ENCODE measurements at places on chromosomes 4 and X.

DNA sequence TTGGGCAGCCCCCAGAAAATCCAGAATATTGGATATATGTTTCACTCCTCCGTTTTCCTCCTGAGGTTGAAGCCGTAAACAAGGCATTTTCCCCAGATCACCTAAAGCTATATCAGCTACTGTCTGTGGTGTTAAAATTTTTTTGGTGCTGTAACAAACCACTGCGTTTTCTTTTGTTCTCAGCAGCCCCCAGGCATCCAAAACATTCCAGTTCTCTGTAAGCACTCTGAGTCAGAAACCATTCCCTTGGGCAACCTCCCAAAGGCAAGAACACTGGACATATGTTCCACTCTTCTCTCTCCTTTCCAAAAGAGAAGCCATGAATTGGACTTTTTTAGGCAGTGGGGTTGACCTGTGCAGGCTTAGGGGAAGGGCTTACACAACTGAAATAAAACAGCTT, 310.9 kb downstream of the MID1IP1 start:
- H3K4me1 ChIP-seq: no peaks in the 10 kb centered on the region
- no peaks in the 10 kb centered on the region for H3K36me3 ChIP-seq
- H3K27ac ChIP-seq: no peak overlapping the region
- H3K4me3 ChIP-seq: no peak overlapping the region

DNA sequence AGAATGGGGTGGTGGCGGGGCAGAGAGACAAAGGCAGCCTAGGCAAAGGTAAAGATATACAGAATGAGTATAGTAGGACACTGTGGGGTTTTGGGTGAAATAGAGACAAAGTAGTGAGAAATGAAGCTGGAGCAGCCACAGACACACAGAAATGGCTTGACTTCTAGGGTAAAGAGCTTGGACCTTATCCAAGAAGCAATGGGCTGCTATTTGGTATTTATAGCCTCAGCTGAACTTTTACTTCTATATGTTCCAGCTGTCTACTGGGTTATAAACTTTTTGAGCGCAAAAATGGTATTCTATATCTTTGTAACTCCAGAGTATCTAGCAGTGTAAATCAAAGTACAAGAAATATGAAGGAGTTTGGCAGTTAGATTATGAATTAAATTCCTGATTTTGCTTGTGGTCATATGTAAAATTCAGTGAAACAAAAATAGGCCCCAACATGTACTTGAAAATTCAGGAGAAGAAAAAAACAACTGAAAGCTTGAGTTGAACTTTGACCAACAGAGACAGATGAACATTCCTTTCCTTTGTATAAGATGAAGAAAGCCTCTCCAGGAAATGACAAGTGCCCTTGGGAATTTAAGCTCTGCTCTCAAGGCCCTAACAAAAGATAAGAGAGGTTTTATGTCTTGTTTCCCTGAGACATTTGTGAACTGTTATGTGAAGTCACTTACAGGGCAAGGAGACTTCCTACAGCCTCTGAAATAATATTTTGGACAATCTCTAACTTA, 354.1 kb downstream of the CHIC1 start:
- no peaks in the 10 kb centered on the region for H3K27me3 ChIP-seq
- no peak overlapping the region for H3K4me3 ChIP-seq
- DNase-seq: no peak
- H3K36me3 ChIP-seq: no peaks in the 10 kb centered on the region
- H3K4me1 ChIP-seq: no peaks in the 10 kb centered on the region

DNA sequence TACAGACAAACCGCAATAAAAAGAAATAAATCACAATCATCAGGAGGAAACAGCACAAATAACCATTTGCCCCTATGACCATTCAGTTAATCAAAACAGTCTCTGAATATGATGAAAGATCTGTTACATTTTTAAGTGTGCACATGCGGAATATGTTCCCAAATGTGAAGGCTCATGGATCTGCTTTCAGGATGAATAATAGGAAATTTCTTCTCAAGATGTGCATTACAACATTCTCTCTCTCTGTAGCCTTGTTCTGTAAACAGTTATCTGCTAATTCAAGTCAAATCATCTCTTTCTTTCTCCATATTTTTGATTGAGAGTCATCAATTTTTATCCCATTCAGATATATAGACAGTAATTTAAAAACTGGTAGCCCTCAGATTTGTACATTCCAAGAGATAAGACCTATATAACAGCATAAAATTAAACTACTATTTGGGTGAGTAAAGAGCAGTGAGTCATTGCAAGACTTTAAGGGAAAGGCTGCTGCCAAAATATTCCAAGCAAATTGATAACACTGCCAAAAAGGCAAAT, 433.9 kb upstream of the ATOH1 start:
- H3K4me1 ChIP-seq: no peaks in the 10 kb centered on the region
- no peaks in the 10 kb centered on the region for H3K27me3 ChIP-seq

GRCh38 chrX:52576946-52577345, 60.1 kb upstream of the XAGE1B start:
- H3K4me3 ChIP-seq: no peak overlapping the region
- H3K27me3 ChIP-seq: peaks cover 13% of the 10 kb centered on the region
- peaks cover 4% of the 10 kb centered on the region for H3K4me1 ChIP-seq
- no peak overlapping the region for H3K27ac ChIP-seq
- DNase-seq: no peak

- H3K27me3 ChIP-seq: peaks cover 4% of the 10 kb centered on the region
- peaks cover 3% of the 10 kb centered on the region for H3K4me1 ChIP-seq
- no peaks in the 10 kb centered on the region for H3K36me3 ChIP-seq
- DNase-seq: no peak
- H3K4me3 ChIP-seq: no peak overlapping the region
Observed at GRCh38 chrX:38898261-38898660, 97.0 kb downstream of the MID1IP1 start.

DNA sequence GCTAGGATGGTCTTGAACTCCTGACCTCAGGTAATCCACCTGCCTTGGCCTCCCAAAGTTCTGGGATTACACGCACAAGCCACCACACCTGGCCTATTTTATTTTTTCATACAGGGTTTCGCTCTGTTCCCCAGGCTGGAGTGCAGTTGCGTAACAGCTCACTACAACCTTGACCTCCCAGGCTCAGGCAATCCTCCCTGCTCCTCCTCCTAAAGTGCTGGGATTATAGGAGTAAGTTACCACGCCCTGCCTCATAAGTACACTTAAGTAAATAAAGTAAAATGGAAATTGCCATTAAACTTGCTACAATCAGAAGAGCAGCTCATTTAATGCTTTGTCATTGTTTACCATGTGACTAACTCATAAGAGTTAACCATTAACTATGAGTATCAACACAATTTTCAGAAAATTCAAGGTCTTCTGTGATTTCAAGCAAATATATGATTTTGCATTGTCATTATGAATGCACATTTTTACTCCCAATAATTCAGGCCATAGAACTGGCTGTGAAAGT, 12.3 kb downstream of the UGDH start:
- H3K36me3 ChIP-seq: peaks cover 13% of the 10 kb centered on the region
- H3K4me3 ChIP-seq: no peak overlapping the region
- no peak overlapping the region for H3K27ac ChIP-seq
- H3K4me1 ChIP-seq: no peaks in the 10 kb centered on the region
- DNase-seq: no peak

GRCh38 chr4:89420507-89420906, 112.9 kb upstream of the GPRIN3 start:
- no peaks in the 10 kb centered on the region for H3K36me3 ChIP-seq
- H3K27me3 ChIP-seq: no peaks in the 10 kb centered on the region
- no peak overlapping the region for H3K27ac ChIP-seq
- no peak for DNase-seq
- no peaks in the 10 kb centered on the region for H3K4me1 ChIP-seq
- H3K4me3 ChIP-seq: no peak overlapping the region

DNA sequence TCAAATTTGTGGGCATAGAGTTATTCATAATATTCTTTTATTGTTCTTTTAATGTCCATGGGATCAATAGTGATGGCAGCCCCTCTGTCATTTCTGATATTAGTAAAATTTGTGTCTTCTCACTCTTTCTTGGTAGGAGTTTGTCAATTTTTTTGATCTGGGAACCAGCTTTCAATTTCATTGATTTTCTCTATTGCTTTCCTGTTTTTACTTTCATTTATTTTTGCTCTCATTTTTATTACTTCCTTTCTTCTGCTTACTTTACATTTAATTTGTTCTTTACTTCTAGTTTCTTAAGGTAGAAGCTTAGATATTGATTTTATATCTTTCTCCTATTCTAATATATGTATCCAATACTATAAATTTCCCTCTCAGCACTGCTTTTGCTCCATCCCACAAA, 40.7 kb downstream of the AWAT2 start:
- no peak for DNase-seq
- peaks cover 25% of the 10 kb centered on the region for H3K27me3 ChIP-seq
- no peak overlapping the region for H3K4me3 ChIP-seq
- no peaks in the 10 kb centered on the region for H3K4me1 ChIP-seq
- no peak overlapping the region for H3K27ac ChIP-seq

- peaks cover 11% of the 10 kb centered on the region for H3K36me3 ChIP-seq
- no peak for DNase-seq
- H3K4me3 ChIP-seq: no peak overlapping the region
- H3K27ac ChIP-seq: peak overlapping the region; percentile 69
Observed at GRCh38 chrX:13094828-13095341, 50.5 kb upstream of the FAM9C start.

DNA sequence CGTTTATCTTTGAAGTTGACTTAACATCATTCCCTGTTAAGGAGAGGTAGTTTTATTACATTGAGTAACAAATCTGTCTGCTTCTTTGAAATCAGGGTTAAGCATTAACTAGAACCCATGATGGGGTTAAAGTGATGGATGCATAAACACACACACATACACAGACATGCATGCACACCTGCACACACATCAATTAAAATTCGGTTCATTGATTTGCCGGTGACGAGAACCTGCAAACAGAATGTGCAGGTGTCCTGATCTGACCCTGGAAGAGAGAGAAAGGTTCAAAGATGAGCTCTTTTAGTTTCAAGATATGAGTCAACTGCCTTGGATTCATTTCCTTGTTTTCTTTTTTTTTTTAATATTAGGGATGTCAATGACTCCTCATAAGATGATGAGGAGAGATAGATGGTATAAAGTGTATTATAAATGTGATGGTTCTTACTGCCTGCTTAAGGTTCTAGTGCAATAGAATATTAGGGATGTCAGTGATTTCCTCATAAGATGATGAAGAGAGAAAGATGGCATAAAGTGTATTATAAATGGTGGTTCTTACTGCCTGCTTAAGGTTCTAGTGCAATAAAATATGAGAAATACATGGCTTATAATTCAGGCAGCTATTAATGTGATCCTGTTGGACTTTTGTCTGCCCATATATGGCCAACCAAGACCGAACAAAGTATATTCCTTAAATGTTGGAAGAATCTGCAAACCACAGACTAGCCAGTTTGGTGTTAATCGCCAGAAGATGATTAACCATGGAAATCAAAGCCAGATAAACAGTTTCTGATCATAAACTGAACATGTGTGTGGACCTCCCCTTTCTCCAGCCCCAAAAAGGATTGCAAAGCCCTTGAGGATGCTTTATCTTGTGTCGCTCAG, 14.1 kb upstream of the CD99 start:
- H3K4me3 ChIP-seq: no peak overlapping the region
- DNase-seq: no peak
- H3K27ac ChIP-seq: no peak overlapping the region
- no peaks in the 10 kb centered on the region for H3K4me1 ChIP-seq
- peaks cover 4% of the 10 kb centered on the region for H3K36me3 ChIP-seq

DNA sequence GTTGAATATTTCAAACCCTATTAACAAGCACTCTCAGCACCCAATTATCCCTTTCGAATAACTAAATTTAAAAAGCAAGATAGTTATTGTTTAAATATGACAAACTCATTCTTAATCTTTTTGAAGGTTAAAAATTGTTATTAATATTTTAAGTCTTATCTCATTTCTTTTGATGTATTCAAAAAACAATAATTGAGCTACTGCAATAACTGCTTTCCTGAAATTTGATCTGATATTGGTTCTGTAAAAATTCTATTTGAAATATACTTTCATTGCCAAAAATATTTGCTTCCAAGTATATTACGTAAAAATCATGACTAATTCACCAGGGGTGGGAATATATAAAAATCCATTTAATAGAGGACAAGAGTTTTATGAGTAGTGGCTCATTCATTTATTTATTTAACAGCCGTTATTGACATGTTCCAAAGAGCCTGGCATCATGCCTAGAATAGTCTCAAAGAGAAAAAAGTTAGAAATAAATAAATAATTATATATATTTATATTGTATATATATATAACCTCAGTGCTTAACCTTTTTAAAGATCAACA, 34.4 kb downstream of the GLRA3 start:
- H3K27ac ChIP-seq: no peak overlapping the region
- no peaks in the 10 kb centered on the region for H3K36me3 ChIP-seq
- H3K27me3 ChIP-seq: no peaks in the 10 kb centered on the region
- no peak for DNase-seq
- no peak overlapping the region for H3K4me3 ChIP-seq
- H3K4me1 ChIP-seq: no peaks in the 10 kb centered on the region

DNA sequence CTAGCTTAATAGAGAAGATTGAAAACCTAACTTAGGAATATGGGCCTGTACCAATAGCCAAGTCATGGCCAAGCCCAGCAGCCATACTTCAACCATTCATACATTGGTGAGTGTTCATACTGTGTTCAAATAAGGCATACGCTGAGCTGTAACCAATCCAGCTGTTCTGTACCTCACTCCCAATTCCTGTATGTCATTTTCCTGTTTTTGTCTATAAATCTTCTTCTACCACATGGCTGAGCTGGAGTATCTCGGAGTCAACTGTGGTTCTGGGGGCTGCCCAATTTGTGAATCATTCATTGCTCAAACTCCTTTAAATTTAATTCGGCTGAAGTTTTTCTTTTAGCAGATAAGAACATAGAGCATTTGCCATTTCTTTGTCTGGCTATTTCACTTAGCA, 195.3 kb upstream of the ANKRD50 start:
- H3K27me3 ChIP-seq: no peaks in the 10 kb centered on the region
- no peaks in the 10 kb centered on the region for H3K36me3 ChIP-seq
- no peak for DNase-seq
- no peak overlapping the region for H3K27ac ChIP-seq
- no peaks in the 10 kb centered on the region for H3K4me1 ChIP-seq
- H3K4me3 ChIP-seq: no peak overlapping the region

- H3K27ac ChIP-seq: no peak overlapping the region
- H3K36me3 ChIP-seq: no peaks in the 10 kb centered on the region
- H3K4me3 ChIP-seq: peak overlapping the region; percentile 70
- peaks cover 18% of the 10 kb centered on the region for H3K4me1 ChIP-seq
- no peak for DNase-seq
- peaks cover 42% of the 10 kb centered on the region for H3K27me3 ChIP-seq
Observed at GRCh38 chr4:152936446-152937335, 568 bp downstream of the FHDC1 start.

- H3K4me3 ChIP-seq: no peak overlapping the region
- no peaks in the 10 kb centered on the region for H3K36me3 ChIP-seq
- H3K27me3 ChIP-seq: no peaks in the 10 kb centered on the region
- DNase-seq: no peak
- H3K4me1 ChIP-seq: no peaks in the 10 kb centered on the region
- H3K27ac ChIP-seq: no peak overlapping the region
Observed at GRCh38 chrX:105150557-105150956, 69.9 kb downstream of the TEX13A start.

GRCh38 chrX:29687687-29688086, 527.7 kb upstream of the MAGEB2 start:
- no peak overlapping the region for H3K27ac ChIP-seq
- no peaks in the 10 kb centered on the region for H3K27me3 ChIP-seq
- no peaks in the 10 kb centered on the region for H3K4me1 ChIP-seq
- no peaks in the 10 kb centered on the region for H3K36me3 ChIP-seq
- H3K4me3 ChIP-seq: no peak overlapping the region
- DNase-seq: no peak
